Prostate gland (tissue), 2 donors: ENCODE measurements at places on chromosomes 16 and 17. TPM values are rescaled to one million over a fixed set of nuclear protein-coding genes. Genes with fewer than 3 reads are reported as not detected.

The PIMREG gene
- total RNA-seq = 4.9 TPM

GRCh38 chr16:1154291-1154886 lies 1.5 kb downstream of the CACNA1H start:
- H3K4me1 ChIP-seq = peaks cover 6% of the 10 kb centered on the region
- DNase-seq = no peak

The MSRB1 gene
- 12.4 TPM for total RNA-seq

DNA sequence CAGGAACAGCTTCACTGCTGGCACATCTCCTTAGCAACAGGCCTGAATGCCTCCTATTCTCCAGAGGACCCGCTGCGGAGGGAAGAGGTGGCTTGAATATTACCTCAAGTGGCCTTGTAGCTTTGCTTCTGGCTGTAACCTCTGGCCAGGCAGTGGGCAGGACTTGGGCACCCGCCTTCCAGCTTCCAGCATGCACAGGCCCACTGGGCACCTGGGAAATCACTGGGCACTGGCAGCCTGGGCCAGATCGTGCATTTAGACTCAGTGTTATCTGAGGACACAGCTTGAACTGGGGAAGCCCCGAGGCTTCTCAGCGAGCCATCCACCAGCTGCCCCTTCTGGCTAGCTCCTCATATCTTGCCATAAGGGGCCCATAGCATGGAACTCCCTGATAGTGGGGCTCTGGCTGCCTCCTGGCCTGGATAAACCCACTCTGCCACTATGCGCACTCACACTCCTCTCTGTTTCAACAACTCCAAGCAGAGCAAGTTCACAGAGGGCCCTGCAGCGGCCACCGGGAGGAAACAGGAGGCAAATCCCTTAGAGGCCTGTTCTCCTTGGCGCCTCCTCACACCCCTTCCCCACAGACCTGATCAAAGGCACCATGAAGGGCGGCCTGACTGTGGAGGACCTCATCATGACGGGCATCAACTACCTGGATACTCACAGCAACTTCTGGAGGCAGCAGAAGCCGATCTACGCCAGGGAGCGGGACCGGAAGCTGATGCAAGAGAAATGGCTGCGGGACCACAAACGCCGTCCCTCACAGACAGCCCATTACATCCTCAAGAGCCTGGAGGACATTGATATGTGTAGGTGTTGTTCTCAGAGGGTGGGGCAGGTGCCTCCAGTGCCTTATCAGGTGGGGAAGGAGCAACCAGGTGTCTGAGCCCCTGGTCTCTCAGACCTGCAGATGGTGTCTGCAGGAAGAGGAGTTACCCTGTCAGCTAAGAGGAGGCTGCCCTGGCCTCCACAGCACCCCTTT lies 7.8 kb downstream of the ODAD4 start:
- no peak overlapping the region for H3K4me3 ChIP-seq
- no peak for DNase-seq
- no peak overlapping the region for H3K27ac ChIP-seq
- no peaks in the 10 kb centered on the region for H3K36me3 ChIP-seq

GRCh38 chr17:67980456-67980855 lies 15.8 kb downstream of the C17orf58 start:
- no peaks in the 10 kb centered on the region for H3K27me3 ChIP-seq
- no peaks in the 10 kb centered on the region for H3K4me1 ChIP-seq
- no peak for DNase-seq
- H3K36me3 ChIP-seq = no peaks in the 10 kb centered on the region
- H3K4me3 ChIP-seq = no peak overlapping the region

DNA sequence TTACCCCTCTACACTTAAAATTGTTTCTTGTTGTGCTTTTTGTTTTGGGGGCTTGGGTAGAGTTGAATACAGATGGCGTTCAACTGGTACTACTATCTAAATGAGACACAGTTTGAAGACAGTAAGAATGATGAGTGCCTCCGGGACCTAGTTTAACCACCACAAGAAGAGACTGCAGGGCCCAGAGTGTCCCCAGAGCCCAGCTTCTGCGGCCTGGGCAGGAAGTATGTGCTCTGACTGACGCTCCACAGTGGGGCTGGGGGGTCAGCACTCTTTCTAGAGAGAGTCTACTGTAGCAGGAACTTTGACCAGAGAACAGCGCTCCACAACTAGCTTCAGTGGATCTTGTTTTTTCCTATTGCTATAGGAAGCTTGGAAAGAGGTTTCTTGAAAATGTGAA lies 174.0 kb downstream of the VPS53 start:
- H3K27me3 ChIP-seq = no peaks in the 10 kb centered on the region
- DNase-seq = no peak
- H3K4me3 ChIP-seq = no peak overlapping the region
- H3K36me3 ChIP-seq = no peaks in the 10 kb centered on the region

- H3K4me3 ChIP-seq = no peak overlapping the region
- H3K36me3 ChIP-seq = no peaks in the 10 kb centered on the region
Measured at GRCh38 chr16:50925758-50926357, 184.0 kb downstream of the CYLD start.
